Activated T-cell treated with anti-CD3 and anti-CD28 coated beads, Interleukin-2, amount 50 U/mL, for 4 hours (primary cell): ENCODE measurements at places on chromosomes 3 and 15. TPM values are rescaled to one million over a fixed set of nuclear protein-coding genes. Genes with fewer than 3 reads are reported as not detected.

DNA sequence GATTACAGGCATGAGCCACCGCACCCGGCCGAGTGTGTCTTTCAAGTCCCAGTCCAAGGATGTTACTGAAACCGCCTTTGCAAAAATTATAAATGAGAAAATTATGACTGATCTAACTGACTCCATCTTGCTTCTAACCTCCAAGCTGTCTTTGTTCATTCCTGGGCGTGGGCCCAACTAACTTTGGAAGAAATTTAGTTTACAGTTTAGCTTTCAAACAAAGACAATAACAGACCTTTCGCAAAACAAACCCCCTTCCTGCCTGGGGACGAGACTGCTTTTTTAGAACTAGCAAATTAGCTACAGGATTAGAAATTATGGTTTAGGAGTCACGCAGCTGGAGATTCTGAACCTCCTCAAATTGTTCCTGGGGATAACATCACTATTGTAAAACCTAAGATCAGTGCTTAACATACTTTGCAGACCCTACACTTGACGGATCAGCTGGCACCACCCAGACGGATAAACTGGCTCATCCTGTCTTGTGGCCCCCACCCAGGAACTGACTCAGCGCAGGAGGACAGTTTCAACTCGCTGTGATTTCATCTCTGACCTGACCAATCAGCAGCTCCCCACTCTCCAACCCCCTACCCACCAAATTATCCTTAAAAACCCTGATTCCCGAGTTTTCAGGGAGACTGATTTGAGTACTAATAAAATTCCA, 23.8 kb downstream of the NANOGP8 start:
- DNase-seq, result no peak

DNA sequence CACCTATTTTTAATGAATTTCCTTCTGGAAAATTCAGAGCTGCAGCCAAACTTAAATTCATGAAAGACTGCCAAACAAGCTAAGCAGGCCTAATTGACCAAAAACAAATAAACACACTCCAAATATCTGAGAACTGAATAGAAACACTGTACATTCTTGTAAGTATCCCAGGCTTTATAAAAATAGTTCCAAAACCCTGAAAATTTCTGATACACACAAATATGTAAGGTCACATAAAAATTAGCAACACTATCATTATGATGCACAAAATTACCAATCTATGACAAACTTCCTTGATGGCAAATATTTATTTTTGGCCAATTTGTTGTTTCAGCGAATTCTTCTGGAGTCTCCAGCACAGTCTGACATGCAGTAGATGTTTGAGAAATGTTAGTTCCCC, 117.9 kb upstream of the UBE2E2 start:
- DNase-seq, result no peak

DNA sequence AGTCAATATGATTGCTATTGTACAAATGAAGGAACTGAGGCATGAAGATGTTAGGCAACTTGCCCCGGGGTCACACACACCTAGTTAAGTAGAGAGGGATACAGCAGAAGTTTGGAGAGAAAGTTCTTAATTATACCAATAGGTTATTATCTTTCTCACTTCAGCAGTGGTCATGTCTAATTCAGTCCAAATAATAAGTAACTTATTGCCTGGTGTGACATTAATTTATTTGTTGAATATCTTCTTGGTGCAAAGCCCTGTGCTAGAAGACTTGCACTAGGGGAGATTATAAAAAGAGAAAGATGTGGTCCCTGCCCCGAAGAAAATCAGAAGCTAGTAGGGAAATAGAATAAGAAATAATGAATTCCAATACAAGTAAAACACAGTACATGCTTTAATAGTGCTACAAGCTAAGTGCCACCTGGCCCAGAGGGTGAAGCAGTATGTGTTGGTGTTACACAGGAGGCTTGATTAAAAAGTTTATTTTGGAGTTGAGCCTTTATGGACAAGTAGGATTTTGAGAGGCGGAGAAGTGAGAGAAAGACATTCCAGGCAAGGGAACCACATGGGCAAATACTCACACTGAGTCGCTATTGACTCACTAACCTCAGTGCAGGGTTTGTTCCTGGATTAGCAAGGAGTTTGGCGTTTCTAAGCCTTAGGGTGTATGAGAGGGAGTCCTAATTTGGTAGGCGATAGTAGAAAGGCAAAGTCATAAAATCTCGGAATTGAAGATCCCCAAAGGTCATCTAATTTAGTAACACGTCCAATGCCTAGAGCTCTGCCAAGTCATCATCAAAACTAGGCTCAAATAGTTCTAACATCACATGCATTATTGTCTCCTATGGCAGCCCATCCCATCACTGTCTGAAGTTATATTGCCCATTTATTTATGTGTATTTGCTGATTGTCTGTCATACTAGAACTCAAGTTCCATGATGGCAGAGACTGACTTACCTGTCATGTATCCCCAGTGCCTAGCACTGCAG, 19.2 kb upstream of the GSK3B start:
- no peak for DNase-seq

DNA sequence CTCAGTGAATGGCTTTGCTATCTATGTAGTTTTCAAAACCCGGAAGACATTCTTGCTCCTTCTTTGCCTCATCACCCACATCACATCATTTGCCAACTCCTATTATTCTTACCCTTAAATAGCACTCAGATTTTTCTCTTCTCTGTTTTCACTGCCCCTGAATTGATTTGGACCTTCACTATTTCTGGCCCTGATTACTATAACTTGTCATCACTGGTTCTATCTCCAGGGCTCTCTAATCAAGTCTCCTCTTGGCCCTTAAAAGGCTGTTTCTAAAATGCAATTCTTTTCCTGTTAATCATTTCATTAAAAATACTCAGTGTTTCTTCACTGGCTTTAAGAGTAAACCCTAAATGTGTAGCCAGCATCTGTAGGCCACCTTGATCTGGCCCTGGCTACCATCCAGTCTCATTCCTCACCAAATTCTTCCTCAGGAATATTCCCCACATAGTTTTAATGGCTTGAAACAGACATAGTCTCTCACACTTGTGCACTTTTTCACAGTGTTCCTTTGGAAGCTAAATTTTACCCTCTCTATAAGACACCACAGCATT, 437.1 kb upstream of the CBLB start:
- DNase-seq, result no peak

- DNase-seq, result peak; percentile 29
These were observed 10.0 kb downstream of the CRYGS start for GRCh38 chr3:186534113-186534669.

GRCh38 chr3:161222662-161223061, 1.6 kb downstream of the NMD3 start:
- DNase-seq, result no peak

DNA sequence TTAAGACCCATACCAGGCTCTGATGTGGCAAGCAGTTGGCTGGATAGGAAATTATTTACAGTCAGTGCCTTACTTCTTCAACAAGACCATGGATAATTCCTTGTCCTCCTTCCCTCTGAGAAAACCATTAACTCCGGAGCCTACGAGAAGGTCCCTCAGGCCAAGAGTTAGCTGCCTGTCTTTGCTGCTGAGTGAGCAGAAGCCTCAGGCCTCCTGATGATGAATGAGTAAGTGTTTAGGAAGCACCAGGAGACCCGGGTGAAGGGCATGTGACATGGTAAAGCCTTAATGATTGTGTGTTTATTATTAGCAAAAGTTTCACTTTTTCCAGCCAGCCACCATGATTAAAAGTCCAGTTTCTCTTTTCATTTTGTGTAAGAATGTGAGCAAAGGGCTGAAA, 174.9 kb upstream of the TOPAZ1 start:
- no peak for DNase-seq

DNA sequence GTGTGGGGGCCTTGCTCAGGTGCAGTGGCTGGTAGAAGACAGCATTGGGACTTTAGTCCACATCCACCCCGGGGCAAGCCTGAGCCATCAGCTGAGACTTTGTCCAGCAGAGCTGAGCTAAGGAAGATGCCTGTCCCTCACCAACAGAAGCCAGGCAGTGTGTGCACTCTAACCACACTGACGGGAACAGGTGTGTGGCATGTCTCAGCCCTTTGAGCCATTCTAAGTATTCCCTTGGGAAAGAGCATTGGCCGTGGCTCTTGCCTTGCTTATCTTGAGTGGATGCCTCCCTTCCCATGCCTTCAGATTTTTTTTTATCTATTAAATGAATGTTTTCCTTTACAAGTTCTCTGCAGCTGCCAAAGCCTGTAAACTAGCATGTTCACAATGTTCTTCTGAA, 3.5 kb downstream of the GABRA5 start:
- DNase-seq, result no peak

- no peak for DNase-seq
These were observed 20.7 kb upstream of the MRPS22 start for GRCh38 chr3:139323146-139323545.

OXSR1 gene
- 45.3 TPM for total RNA-seq

MTHFS gene
- 34.8 TPM for total RNA-seq

TMEM207 gene
- not detected for total RNA-seq

DNAJC17 gene
- 62.1 TPM for total RNA-seq

WNT7A gene
- total RNA-seq, result 0.24 TPM
